ENCODE measurements at places on chromosomes 7 and 10.

GRCh38 chr10:125158275-125158600 lies 2.1 kb downstream of the CTBP2 start:
- DNase-seq, result no peak

- DNase-seq, result no peak
Observed at GRCh38 chr10:62709200-62709599, 95.3 kb upstream of the ADO start.

GRCh38 chr10:44780426-44780825 lies 130.7 kb upstream of the TMEM72 start:
- no peak for DNase-seq

- peak; percentile 37 for DNase-seq
Observed at GRCh38 chr10:28991333-28992270, 297.3 kb upstream of the LYZL1 start.

DNA sequence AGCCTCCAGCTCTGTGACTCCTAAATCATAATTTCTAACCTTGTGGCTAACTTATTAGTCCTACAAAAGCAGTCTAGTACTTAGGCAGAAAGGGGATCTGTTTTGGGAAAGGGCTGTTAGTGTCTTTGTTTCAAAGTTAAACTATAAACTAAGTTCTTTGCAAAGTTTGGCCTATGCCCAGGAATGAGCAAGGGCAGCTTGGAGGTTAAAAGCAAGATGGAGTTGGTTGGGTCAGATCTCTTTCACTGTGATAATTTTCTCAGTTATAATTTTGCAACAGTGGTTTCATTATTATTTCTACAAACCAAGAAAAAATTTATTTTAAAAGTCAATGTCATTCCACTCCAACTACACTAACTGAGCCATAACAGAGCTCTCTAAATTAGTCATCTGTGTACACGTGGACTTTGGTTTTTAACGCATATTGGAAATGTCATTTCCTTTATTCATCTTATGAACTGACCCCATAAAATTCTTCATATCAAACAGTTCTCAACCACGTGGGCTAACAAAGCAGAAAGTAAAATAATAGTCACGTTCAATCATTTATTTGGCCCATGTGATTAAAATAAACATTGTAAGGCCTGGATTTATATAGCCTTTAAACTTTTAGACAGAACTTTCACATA lies 143.2 kb upstream of the C7orf33 start:
- DNase-seq, result no peak

DNA sequence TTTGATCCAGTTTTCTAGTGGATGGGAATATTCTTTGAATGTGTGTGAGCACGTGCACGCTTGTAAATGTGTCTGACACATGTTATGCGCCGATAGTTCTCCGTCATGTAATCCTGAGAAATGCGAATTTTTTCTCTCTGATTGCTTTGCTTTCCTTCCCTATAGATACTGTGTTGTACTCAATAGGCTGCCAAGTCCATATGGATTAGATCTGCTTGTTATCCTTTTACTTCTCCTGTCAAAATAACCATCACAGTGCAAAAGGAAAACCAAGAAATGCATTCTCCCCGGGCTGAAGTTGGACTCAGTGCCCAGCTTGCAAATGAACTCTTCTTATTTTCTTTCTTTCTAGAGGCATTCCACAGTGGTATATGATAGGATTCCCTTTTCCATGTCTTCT lies 131.9 kb downstream of the KIAA1217 start:
- DNase-seq, result no peak

DNA sequence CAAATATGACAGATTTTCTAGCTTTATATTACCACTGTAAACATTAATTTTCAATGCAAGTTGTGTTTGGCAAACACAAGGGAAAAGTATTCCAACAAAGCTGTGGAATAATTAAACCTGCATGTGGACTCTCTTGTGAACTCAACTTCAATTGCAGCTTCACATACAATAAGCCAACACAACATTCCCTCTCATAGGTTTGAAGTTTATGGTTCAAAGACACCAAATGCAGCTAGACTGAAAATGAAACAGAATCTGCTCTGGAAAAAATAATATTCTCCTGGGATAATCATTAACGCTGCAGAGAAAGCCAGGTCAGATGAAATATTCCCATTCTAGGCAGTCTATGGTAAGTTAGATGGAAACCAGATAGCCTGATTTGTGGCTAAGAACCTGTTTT lies 105.8 kb upstream of the VIPR2 start:
- no peak for DNase-seq

GRCh38 chr7:101507791-101508252 lies 121.3 kb downstream of the MYL10 start:
- DNase-seq, result peak; percentile 68

DNA sequence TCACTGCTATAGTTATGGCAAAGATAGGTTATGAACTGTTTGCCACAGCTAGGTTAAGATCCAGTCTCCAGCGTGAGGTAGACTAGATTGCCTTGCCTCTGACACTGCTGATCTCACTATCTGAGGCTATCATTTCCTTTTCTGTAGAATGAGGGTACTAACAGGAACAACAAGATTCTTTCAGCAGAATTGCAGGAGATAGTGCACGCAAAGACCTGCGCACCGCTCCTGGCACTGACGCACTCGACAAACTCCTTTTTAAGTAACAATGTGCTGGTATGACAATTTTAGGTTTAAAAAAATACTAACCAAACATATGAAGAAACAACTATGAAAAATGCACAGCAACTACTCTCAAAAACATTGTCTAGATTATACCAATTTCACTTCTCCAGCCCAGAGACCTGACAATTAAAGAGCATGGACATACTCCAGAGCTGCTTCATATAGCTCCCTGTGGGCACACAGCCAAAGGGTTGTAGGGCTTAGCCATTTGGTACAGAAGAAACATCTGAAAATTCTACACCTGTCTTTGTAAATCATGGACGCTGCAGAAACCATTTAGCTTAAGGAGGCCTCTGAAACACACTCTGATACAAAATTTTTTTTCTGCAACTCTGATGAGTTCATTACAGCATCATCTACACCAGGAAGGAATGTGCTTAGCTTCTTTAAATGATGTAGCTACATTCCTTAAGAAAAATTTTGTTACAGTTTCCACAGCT lies 7.8 kb downstream of the ADAM12 start:
- DNase-seq, result no peak

GRCh38 chr10:84160663-84161362 lies 12.8 kb upstream of the GPR15LG start:
- no peak for DNase-seq

DNA sequence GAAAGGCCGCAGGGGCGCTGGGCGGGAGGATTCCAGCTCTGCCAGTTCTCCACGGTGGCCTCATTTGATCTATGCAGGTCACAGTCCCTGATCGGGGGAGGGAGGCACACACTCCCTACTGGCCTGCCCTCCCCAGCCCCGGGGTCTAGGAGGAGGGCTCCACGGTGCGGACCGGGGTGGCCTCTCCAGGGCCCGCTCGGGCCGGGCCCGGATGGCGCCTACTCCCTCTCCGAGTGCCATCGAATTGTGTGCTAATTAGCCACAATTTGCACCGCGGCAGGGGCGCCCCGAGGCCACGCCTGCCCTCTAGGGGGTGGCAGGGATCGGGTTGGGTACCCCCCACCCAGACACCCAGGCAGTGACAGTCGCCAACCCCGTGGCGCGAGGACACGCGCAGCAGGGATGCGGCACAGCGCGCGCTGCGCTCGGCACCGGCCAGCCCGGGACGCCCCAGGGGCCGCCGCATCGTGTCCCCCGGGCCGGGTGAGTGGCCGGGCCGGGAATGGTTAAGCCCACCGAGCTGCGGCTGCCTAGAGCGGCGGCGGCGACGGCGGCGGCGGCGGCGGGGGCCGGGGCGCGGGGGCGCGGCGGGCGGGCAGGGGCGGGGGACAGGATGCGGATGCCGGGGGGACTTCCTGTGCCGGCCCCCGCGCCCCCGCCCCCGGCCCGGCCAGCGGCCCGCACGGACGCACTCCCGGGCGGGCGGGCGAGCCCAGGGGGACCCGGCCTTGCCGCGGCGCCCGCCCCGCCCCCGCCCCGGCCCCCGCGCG lies at the start of gene ZNF853:
Gene ZNF853, plus strand, starts transcription at position 658 of the 770 bp plus-strand sequence. CDS start 565 bp downstream, outside the sequence.
- DNase-seq, result no peak

DNA sequence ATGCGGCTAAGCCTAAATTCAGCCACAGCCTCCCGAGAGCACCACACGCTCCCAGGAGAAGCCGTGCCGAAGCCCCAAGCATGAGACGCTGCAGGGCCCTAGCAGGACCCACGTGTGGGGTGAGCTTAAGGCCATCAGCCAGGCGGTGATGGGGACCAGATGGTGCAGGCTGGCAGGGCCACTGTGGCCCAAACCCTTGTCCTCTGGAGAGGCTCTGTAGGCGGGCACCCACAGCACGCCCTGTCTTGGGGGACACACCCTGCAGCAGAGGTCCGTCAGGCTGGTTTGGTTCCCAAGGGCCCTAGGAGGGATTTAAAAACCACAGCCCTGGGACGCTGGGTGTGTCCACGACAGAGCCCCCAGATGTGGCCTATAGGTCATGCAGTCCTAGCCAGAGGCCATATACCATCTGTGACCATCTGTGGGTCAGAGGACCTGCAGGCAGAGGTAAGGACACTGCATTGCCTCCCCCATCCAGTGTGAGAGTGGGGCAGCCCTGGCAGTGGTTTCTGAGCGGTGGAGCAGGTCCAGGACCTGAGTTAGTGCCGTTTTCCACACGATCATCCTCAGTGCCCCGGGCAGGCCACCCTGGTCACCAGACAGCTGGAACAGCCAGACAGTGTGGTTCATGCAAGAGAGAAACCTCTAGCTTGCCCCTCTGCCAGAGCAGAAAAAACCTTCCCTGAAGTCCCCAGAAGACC lies 39.6 kb upstream of the INPP5A start:
- no peak for DNase-seq

DNA sequence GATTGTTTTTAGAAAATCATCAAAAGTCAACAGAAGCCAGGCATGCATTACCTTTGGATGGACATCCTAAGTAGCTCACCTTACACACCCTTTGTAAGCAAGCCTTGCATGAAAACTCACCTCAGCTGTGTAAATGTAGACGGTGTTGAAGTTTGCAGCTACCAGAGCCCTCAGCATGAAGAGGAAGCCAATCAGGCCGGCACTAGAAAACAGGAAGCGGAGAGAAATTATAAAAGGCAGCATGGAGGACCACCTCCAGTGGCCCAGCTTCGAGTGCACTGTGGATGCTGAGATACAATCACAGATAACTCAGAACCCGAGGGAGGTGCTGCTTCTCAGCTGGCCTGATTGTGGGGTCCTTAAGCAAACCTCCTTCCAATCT lies 75.3 kb downstream of the SVOPL start:
- DNase-seq, result peak; percentile 42

- DNase-seq, result no peak
Observed at GRCh38 chr10:116850058-116850611, 836 bp downstream of the ENO4 start.

DNA sequence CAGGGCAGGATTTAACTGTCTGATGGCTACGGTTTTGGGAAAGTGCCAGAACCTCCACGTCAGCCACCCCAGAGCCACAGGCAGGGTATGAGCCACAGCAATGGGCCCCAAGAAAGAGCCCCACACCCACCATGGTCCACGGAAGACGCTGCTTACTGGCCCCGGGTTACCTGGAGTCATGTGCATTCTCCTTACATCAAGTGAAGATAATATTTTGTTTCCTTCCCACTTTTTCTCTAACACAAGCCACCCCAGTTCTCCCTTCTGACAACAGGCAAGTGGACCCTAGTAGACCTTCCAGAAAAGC lies 67.1 kb downstream of the PRKAG2 start:
- no peak for DNase-seq

- no peak for DNase-seq
Observed at GRCh38 chr10:132111121-132111731, 45.5 kb downstream of the JAKMIP3 start.

- no peak for DNase-seq
Observed at GRCh38 chr7:1317646-1318045, 85.0 kb downstream of the UNCX start.

DNA sequence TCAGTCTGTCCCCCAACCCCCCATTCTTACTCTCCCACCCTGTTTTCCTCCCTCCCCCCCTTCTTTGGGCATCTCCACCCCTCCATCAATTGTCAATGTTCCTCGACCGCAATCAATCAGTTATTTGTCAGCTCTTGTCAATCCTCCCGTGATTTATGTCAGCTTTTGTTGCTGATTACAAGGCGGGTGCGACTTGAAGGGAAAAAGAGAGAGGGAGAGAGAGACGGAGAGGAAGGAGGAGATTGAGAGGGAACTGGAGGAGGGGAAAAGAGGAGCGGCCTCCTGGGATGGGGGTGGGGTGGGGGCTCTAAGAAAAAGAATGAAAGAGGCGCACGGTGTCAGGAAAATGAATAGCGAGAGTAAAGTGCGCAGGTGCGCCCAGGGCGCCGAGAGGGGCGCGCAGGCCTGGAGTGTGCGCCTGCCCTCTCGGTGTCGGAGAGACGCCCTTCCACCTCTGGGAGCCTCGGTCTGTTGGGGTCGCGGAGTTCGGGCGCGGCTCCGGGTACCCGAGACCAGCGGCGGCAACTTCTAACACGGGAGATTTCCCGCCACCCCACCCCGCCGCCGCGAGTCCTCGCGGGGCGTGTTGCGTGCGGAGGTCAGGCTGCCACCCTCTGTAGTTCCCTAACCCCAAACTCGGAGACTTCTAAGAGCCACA lies 1.1 kb upstream of the ZNF503 start:
- DNase-seq, result no peak

- no peak for DNase-seq
Observed at GRCh38 chr7:114932991-114933390, 11.1 kb downstream of the MDFIC start.

GRCh38 chr7:147136352-147136751 lies 1019.8 kb downstream of the CNTNAP2 start:
- DNase-seq, result no peak

- DNase-seq, result no peak
Observed at GRCh38 chr7:5212633-5213285, 22.7 kb downstream of the WIPI2 start.

DNA sequence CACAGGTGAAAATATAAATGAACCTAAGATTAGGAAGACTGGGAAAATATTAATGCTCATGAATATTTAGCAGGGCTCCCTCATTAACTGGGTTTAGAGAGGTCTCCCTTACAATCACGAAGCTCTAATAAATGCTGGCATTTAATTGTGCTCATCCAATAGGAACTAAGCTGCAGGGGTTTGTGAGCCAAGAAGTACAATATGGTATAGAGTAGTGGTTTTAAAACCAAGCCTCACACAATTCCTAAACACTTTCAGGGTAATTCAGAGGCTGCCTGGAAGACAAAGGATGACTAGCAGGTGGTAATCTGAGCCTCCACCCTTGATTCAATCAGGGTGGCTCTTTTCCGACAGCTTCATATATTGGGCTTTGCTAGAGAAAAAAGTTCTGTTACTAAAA lies 103.3 kb downstream of the GPAM start:
- no peak for DNase-seq

- DNase-seq, result no peak
Observed at GRCh38 chr7:22137026-22137425, 191.3 kb upstream of the CDCA7L start.

- DNase-seq, result no peak
Observed at GRCh38 chr10:46062723-46063428, 16.8 kb upstream of the MSMB start.

- DNase-seq, result no peak
Observed at GRCh38 chr10:15824498-15824897, 35.8 kb downstream of the MINDY3 start.

DNA sequence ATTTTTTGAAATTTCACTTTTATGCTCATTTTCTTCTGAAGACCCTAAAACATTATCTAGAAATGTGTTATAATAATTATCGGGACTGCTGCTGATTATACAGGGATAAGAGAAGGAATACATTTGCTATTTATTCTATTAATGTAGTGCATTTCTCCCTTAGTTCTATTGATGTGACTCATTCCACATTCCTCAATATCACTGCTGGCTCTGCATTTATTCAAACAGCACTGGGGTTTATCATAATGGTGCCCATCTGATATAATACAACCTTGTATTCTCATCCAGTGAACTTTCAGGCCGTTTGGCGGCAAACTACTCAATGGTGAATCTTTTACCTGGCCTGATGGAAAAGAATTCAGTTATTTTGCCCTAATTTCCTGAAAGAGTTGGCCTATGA lies 7.8 kb downstream of the KCND2 start:
- no peak for DNase-seq

Measured in activated CD4-positive, alpha-beta T cell treated with anti-CD3 and anti-CD28 coated beads, Interleukin-2, amount 10 ng/mL, durations not matched to agents 7 days and 5 days (primary cell).